ENCODE measurements at places on chromosomes 6 and 20.

DNA sequence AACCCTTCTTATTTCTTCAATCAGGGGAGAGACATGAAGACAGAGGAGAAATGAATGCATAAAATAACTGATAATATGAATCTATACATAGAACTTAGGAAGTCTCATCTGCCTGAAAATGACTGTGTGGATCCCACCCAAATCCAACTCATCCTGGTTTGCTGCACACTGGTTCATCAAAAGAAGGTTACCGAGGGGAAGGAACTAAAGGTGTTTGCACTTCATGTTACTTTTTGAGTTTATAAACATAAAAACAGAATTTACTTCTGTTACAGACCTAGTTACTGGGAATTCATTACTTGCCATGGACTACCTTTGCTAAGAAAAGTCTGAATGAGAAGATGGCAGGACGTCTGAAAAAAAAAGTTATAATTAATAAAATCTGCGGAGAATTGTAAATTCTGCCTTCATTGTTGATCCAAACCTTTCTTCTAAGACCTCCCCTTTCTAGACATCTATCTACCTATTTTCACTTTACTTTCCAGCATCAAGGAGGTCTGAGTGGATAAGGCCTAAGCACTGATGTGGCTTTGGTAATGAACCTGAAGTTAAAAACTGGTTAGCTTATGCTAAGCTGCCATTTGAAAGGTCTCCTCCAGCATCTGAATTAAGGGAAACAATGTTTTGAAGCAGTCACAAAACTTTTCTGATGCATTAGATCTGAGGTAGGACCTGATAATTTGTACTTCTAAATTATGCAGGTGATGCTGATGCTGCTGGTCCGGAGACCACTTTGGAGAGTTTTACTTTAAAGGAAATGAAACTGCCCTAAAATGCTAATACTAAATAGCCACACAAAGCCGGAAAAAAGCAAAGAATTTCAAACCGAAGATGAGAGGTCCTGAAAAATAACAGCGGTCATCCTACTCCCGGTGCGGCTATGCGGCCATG is 84.0 kb downstream of the HFE start:
- DNase-seq, result no peak

- no peak for DNase-seq
Observed at GRCh38 chr6:138667408-138667807, 106.2 kb upstream of the CCDC28A start.

DNA sequence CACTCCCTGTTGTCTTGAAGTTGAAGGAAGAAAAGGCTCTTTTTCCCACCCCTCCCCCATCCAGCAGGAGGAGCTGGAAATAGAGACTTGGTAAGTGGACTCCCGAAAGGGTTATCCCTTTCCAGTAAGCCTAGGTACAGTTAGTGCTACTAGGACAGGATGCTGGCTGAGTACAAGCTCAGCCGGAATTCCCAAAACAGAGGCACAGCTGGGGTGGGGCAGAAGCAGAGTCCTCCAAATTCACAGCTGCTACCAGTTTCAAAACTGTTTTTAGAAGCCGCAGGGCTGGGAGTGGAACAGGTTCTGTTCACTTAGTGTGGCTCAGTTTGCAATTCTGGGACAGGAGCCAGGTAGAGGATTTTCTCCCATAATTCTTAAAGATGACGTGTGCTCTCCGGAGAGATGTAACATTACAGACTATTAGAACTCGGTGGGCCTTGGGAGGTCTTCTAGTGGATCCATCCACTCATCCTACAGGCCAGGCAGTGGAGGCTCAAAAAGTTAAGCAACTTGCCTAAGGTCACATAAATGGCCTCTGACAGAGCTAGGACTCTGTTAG is 19.0 kb upstream of the UTRN start:
- DNase-seq, result no peak

GRCh38 chr6:34099878-34100277 is 46.0 kb downstream of the GRM4 start:
- no peak for DNase-seq
